ENCODE measurements at places on chromosomes 3 and 15.

DNA sequence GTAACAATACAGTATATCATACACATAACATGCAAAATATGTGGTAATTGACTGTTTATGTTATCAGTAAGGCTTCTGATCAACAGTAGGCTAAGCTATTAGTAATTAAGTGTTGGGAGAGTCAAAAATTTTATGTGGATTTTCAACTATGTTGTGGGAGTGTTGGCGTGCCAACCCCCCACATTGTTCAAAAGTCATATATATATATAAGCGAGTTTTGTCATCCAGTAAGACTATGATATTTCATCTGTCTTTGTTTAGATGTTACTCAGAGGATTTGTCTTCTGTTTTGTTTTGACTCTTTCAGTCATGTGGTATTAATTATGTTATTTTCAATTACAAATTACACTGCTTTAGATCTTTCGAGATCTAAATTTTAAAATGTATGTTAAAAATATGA, 51.0 kb upstream of the RAP2B start:
- no peak for DNase-seq

DNA sequence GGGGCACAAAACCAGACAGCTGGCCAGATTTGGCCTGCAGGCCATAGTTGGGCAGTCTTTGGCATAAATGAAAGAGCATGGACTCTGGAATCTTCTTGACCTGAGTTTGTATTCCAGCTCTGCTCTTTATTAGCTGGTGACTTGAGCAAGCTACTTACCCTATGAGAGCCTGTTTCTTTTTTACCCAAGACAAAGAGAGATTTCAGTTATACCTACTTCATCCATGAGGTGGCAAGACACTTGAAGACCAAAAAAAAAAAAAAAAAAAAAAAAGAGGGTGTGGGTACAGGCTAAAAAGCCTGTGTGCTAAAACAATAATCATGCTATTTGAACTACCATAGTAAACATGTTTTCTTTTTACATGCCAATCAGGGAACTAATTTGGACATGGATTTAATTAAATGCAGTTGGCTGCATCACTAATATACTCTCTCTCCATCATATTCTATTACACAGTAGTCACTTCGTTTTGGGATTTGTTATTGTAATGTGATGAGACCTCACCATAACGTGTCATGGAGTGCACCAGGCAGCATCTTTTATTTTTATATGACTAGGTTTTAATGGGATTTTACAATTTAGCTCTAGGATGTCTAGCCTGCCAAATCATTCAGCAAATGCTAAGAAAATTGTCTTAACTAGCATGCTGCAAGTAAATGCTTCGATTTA, 109.2 kb upstream of the FHIT start:
- no peak for DNase-seq

GRCh38 chr3:25432176-25432720, 4.2 kb downstream of the RARB start:
- no peak for DNase-seq

DNA sequence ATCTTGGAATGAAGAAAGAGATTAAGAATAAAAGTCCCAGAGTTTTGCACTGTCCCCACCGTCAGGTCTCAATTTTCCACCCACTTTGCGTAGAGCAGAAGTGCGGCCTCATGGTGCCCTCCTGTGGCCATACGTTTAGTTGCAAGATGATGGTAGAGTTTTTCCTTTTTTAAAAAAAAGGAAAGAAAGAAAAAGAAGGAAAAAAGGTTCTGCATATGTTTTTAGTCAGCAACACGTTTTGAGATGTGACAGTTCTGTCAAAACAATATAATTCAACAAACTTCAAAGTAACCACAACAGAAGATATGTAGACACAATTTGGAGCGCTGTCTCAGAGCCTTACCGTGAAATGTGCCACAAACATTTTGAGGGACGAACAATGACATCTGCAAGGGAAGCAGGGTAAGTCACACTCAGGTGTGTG, 24.6 kb downstream of the EBLN2 start:
- DNase-seq: no peak

DNA sequence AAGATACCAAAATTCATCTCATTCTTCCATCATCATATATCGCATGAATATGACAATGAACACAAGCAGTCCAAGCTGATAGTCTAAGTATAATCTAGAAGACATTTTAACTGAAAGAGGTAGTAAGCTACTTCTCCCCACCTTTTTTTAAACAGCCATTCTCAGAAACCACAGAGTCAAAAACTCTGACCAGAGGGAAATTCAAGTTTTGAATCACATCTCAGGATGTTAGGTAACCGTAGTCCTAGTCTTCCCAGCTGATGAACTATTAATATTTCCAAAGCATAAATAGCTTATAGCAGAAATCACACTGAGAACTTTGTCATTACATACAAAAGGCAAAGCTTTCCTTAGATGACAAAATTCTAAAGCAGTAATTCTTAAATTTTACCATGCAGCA, 25.8 kb downstream of the NPTN start:
- DNase-seq: no peak

DNA sequence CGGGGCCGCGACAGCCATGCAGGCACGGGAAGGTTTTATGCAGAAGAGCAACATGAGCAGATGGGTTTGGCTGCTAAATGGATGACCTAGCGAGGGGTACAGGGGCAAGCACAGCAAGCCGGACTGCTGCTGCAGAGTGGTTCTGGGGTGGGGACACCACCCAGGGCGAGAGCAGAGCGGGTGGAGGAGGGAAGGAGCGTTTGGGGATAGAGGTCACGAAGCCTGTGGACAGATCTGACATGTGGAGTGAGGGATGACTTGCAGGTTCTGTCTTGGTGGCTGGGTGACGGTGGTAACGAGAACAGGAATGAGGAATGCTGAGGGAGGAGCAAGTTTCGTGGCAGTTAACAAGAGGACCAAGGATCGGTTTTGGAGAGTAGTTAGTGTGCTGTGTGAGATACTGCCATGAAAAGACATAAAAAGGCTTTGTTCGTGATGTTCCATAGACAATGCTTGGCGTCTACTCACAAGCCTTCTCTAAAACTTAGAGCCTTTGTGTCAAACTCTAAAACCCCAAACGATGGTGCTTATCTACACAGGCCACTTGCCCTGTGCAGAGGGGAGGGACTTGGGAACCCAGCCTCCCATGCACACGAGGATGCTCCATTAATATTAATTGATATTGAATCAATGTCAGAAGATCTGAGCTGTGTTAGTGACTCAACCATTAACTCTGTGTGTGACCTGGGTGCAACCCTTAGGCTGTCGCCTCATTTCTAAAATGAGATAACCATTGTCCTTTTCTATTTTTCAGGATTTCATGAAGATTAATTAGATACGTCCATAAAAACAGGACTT, 132.7 kb upstream of the SLC2A2 start:
- no peak for DNase-seq

DNA sequence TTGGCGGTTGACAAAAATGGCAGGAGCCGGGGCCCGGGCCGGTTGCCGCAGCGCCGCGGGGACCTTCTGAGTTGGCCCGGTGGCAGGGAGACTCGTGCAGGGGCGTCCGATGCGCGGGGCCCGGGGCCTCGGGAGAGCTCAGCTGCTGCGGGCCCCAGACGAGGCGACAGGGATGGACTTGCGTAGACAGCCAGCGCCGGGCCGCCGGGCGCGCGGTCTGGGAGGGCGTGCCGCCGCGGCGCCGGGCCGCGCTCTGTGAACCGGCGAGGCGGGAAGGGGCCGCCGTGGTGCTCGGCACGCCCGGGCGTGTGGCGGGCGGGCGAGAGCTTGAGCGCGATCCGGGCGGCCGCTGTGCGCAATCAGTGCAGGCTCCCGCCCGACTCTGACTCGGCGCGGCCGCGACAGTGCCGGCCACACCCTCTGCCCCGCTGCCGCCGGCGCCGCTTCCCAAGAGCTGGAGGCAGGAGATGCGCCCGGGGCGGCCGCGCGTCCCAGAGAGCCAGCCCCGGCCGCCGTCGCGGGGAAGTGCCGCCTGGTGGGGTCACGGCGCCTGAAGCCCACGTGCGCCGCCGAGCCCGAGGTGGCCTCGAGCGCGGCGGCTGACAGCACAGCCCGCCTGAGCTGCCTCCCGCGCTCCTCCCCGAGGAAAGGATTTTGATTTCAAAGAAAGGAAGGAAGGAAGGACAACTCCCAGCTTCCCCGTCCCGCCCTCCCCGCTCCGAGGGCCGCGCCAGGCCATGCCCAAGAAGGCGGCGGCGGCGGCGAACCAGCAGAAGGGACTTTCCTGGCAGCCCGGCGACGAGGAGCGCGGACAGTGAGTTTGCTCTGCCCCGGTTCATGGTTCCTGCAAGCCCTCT, 657 bp downstream of the TLNRD1 start:
- no peak for DNase-seq

- DNase-seq: no peak
These were observed 184.0 kb downstream of the KCNAB1 start for GRCh38 chr3:156304406-156304805.

DNA sequence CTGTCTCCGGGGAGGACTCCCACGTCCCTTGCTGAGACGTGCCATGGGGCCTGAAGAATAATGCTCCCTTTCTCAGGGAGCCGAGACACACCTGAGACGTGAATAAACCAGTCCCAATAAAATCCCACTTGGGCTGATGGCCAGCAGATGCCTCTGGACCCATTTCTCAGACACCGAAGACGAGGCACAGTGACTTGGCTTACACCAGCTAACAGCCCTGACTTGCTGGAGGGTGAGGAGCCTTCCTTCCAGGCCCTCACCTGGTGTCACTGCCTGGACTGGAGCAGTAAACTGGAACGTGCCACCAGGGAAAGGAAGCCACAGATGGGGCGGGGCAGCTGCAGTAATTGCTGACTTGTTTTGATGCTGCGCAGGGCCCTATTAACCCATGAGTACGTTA, 189.7 kb downstream of the PDZRN3 start:
- DNase-seq: no peak

- DNase-seq: no peak
These were observed 33.2 kb downstream of the ZNF106 start for GRCh38 chr15:42457445-42458442.

DNA sequence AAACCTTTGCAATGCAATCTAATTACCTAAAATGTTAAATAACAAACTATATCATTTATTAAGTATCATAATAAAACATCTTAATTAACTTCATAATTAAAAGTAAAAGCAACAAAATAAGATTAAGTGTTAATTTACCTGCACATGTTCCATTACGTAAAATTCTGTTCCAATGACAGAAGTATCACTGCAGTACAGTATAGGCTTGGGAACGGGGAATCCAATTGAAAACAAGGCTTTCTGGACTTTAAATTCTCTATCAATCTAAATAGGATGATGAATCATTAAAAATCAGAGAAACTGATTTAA, 17.1 kb downstream of the ACAD11 start:
- no peak for DNase-seq

DNA sequence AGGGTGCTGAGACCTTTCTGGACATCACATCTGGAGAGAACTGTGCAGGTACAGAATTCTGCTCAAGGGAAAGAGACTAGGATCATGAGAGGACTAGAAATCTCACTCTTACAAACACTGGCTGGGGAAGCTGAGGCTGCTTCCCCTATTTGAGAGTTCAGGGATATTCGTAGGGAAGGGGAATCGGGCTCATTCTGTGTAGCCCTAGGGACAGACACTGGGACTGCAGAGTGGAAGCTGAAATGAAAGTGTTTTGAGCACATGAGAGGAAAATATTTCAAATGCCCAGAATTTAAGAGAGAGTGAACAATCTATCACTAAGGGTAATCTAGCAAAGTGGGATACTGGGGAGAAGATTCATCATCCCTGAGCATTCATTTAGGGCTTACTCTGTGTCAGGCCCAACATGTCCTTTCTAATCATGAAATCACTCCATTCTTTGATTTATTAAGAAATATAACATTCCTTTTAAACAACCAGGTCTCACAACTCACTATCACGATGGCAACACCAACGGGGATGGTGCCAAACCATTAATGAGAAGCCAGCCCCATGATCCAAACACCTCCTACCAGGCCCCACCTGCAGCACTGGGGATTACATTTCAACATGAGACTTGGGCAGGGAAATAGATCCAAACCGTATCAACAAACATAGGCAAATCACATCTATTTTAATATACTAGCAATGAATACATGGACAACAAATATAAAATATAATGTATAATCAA, 63.0 kb downstream of the CPN2 start:
- DNase-seq: no peak

DNA sequence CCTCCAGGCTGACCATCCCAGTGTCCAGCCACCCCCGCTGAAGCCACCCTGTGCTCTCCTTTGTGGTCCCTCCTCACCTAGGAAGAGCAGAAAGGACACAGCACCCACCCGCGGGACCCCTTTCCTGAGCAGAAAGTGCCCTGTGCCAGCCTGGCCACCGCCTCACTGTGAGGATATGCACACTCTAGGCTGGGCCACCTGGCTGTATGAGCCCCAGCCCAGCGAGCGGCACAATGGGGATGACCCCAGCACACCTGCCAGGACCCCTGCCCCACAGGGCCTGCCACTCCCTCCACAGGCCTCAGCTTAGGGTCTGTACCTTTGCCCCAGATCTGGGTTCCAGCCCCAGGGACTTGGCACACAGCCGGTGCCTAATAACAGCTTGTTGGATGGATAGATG, 47.9 kb upstream of the FURIN start:
- no peak for DNase-seq

DNA sequence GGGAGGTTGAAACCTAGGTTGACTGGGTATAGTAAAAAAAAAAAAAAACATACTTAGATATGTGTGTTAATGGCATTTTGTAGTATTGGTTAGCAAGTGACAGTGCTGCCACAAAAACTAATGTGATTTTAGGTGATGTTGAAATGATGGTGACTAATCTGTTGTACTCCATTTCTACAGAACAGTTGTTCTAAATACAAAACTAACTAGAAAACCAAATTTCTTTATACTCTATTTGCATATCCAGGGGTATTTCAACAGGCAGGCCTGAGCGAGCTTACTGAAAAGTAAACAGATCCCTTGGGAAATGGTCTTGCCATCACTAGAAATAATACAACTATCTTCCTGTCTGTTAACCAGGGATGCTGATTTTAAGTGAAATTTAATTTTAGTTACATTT, 20.5 kb downstream of the TSC22D2 start:
- DNase-seq: no peak

DNA sequence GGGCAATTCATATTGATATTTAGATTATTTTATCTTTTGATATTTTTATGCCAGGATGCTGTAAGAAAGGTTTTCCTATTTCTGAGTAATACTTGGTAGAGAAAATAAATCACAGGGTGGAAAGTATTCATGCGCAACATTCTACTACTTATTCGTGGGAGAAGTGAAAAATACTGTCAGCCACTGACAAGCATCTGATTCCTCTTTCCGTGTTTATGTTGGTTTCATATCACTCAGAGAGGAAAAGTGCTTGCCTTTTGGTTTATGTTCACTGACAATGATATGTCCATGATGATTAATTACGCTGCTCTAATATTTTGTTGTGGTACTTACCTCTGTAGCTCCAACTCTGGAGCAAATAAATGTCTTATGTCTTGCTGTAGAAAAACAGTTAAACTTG, 429.4 kb downstream of the EDEM1 start:
- no peak for DNase-seq
